HCT116 (cell line): ENCODE measurements at places on chromosomes 3 and 15.
A peak's percentile ranks its signal among the peaks of the same experiment; 100 is the strongest.

GRCh38 chr15:88218557-88219221, 37.9 kb downstream of the NTRK3 start:
- no peak for DNase-seq

DNA sequence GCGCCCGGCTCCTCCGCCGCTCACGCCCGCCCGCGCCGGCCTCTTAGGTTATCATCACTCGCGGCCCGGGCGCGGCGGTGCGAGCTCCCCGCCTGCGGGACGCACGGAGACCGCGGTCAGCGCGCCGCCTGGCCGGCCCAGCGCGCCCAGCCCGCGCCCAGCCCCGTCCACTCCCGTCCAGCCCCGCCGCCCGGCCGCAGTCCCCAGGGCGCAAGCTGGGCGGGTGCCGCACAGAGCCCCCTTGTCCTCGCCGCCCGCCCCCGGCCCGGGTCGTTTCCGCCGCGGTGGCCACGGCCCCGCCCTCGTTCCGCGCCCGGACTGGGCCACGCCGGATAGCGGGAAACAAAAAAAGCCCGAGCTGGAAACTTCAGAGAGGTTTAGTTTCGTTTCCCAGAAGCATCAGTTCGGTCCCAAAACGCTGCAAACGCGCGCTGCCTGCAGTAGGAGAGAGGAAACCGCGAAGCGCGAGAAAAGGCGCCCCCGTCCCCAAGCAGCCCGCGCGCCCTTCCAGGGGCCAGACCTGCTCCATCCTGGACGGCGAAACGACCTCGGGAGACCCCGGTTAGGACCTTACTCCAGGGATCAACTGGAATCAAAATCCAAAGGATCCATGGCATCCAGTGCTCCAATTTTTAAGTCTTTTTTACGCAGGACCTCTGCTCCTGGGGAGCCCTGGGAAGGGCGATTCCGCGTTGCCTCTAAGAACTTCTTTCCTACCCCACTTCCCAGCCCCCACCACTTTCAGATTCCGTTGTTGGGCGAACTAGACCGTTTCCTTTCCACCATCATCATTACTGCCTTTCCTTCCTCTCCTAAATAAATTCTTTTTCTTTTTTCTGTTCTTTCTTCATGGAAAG, at the start of gene ATP10A:
ATP10A (minus strand) TSS at position 217 of the 857 bp plus-strand sequence. CDS start 231 bp downstream, outside the sequence.
- no peak for DNase-seq

DNA sequence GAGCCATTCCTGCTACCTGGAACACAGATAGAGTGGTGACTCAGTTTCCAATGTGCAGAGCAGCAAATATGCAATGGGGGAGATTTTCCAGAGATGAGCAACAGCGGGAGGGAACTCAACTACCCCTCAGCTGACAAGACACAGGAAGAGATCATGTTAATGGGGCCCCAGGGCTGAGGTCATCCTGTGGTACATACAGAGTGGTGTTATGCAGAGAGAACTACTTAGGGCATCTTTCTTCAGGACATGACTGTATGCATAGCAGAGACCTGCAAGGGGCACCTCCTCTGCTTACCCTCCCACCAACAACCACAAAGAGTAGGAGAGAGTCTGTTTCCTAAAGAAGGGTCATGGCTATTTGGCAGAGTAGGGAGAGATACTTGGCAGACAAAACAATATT, 6.8 kb upstream of the TBC1D5 start:
- DNase-seq: no peak

DNA sequence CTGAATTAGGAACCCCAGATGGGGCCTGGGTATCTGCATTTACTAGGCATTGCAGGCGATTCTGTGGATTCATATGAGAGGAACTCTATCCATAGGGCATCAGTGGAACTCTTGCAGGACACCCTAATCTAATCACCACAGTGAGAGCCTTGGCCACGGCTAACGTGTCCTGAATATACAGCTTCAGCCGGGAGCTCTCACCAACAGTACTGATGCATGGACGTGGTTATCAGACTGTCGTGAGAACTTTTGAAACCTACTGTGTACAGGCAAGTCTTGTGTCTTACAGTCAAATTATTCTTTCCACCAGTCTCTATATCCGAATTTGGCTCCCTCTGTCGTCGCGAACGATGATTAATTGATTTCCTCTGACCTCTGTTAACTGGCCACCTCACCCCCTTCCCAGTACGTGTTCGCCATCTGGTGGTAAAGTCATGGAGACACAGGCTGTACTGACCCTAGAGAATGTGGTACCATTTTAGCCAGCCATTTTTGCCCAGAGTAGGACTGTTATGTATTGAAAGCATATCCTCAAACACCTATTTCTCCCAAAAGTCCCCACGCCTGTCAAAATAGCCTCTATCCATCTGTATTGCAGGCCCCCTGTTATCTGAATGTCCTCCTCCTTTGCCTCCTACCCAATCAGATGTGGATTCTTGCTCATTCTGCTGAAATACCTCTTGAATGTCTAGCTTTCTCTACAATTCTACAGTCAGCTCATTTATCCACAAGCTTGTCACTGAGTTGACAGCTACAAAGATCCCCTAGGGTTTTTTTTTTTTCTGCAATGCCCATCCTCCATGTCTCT, 39.7 kb downstream of the GLDN start:
- DNase-seq: peak; percentile 61

DNA sequence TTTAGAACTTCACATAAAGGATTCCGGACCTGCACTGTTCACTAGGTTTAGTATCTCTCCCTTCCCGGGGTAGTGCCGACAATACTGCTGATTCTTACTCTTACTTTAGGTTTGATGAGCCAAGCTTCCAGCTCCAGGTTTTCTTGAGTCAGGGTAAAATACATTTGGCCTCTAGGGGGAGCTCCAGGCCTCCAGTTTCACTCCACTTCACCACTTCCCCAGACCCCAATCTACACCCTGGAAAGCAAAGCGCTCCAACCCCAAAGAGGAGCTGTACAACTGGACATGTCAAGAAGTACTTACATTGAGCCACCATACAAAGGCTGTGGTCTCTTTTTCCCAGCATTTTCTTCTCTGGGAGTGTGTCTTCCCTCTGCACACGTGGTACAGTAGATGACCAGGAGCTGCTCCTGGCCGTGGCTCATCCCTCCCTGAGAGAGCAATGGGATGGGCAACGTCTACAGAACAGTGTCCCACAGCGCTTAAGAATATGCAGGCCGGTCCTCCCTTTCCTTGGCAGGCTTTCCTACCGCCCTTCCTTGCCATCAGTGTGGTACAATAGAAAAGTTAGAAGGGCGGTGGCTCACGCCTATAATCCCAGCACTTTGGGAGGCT, 93.9 kb upstream of the CCDC80 start:
- DNase-seq: peak; percentile 77

DNA sequence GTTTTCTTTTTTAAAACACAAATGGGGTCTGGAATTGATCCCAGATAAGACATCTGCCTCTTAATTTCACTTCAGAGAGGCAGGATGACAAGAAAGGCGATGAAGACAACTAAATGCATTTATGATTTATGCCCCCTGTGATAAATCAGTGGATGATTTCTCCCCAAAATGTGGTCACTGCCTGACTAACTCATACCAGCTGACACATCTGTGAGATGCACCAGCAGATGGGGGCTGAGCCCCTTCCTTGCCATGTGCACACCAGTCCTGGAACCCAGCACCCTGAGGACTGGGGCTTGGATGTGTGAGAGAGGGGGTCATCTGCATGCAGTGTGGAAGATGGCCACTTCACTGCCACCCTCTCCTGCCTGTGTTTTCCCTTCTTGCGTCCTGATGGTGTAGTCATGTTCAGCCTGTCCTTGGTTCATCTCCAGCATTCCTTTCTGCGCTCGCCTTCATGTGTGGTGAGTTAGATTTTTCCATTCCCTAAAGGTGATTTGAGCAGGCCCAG, 264.3 kb downstream of the LRTM1 start:
- DNase-seq: no peak

GRCh38 chr3:60282866-60283265, 968.4 kb downstream of the FHIT start:
- no peak for DNase-seq

DNA sequence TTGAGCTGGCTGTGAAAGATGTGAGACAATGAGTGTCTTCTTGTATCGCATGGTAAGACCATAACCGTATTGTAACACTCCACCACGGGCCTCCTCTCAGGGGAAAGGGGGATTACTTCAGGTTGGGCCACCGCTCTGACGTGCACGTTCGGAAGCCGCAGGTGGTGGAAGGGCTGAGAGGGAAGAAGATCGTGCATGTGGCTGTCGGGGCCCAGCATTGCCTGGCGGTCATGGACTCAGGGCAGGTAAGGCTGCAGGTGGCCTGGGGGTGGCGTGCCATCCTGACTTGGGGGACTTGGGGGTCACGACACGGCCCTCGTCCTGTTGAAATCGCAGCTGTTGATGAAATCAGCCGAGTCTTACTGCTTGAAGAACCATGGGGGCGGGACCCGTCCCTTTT, 87.3 kb upstream of the FAN1 start:
- no peak for DNase-seq

DNA sequence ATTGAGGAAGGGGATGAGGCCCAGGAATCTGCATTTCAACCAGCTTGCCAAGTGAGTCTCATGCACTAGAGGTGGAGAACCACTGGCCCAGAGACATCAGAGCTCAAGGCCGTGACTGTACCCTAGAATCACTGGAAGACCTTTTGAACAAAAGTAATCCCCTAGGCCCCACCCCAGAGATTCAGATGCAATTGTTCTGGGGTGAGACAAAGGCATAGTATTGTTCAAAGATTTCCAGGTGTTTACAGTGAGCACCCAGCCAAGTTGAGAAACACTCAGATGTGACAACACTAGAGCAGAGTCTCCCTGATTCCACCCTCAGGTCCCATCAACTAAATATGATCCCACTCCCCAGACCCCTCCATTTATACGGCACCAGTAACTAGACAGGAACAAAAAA, 290.3 kb upstream of the TLE3 start:
- no peak for DNase-seq

GRCh38 chr15:58447271-58448010, 15.7 kb downstream of the LIPC start:
- DNase-seq: no peak

DNA sequence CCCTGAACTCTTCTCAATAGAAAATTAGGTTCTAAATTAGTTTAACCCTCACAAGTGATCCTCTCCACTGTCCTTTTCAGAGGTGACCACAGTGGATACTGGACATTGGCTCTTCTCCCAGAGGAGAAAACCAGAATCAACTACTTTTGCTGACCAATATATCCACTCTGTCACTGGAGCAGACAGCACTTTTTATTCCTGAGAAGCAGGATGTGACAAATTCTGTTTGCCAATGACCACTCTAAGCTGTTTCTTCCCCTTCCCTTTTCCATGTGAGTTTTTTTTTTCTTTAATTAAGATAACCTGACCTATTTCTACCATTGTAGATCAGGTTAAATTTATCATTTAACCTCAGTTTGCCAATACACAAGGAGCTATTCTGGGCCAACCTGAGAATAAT, 79.7 kb upstream of the ZNF280D start:
- DNase-seq: no peak

DNA sequence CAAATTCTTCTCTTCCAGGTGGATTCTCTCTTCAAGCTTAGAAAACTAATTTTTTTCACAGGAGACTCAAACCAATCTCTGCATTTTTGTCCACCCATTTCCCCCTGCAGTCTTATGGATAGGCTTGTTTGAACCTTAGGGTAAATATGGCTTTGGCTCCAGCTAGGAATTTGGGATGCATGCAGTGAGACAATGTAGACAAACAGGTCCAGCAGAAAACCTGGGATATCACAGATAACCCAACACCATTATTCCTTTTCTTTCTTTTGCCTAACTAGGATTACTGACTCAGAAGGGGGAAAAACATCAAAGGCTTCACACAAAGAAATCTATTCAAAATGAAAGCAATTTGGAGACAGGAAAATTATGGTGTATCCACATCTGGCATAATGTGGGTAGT, 11.2 kb upstream of the SEMA5B start:
- DNase-seq: no peak

DNA sequence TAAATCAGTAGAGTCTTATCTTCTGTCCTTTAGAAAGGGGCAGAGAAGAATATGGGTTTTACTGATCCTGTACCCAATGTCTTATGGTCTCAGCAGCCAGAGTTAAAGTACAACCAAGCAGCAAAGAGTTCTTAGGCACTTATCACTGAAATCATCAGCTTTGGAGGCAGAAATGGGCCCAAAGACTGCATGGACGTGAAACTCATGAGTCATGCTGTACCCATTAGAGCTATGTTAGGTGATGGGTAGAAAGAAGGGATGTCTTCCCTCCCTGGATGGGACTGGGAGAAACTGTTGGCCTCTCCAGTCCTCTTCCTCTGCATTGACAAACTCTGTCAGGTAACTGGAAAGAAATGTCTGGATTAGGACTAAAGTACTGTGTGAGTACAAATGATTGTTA, 63.4 kb downstream of the EOMES start:
- no peak for DNase-seq

- DNase-seq: no peak
Observed at GRCh38 chr3:145411605-145412004, 749.4 kb downstream of the PLOD2 start.

DNA sequence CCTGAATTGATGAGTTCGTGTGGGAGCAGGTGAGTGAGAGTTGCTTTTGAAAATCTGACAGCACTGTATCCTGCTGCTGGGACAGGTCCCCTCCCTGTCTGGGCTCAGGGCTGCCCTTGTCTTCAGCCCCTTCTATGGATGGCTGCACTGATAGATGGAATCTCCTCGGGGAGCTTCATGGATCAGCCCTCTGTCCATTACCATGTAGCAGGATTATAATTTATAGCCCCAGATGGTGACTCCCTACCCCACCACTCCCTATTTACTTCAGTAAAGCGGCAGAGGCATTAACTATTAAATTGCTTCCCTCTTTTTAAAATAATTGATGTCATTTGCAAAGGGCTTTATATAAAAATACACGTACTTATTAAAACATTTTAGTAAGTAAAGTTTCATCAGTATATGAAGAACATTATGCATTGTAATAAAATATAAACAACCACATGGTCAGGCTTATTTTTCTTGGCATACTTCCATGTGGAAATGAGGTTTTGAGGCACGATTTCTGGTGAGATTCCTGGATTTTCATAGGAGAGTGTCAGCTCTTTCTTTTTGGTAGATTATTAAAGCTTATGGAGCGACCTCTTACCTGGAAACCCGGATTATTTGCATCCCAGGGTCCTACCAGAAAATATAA, 38.5 kb downstream of the MAP3K13 start:
- no peak for DNase-seq

GRCh38 chr15:68415061-68415460, 16.9 kb downstream of the ITGA11 start:
- no peak for DNase-seq

DNA sequence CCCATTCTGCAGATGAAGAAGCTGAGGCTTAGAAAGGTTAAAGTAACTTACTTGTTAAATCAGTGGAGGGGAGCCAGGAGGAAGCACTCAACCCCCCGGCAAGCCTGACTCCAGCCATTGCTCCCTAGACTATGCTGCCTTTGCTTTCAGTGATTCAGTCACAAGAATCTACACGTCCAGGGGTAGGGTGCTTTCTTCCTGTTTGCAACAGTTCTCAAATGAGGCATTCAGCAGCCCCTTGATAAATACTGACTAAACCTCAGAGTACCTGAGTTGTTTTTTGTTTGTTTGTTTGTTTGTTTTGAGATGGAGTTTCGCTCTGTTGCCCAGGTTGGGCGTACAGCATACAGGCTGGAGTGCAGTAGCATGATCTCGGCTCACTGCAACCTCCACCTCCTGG, 28.6 kb downstream of the MAGEF1 start:
- DNase-seq: no peak

GRCh38 chr15:101213570-101213969, 38.3 kb downstream of the CHSY1 start:
- no peak for DNase-seq

GRCh38 chr3:116440196-116440595, 5.1 kb downstream of the LSAMP start:
- DNase-seq: no peak

- DNase-seq: no peak
Observed at GRCh38 chr3:10647376-10647775, 142.0 kb upstream of the ATP2B2 start.
